ENCODE measurements at places on chromosomes 12 and 14.

DNA sequence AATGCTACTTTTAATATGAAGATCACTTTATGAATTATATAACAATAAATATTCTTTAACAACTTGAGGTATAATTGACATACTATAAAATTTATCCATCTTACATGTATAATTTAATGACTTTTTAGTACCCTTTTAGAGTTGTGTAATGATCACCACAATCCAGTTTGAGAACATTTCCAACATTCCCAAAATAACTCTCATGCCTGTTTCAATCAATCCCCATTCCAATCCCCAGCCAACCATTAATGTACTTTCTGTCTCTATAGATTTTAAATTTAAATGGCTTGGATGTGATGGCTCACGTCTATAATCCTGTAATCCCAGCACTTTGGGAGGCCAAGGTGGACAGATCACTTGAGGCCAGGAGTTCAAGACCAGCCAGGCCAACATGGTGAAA lies 23.5 kb upstream of the FRMD6 start:
- DNase-seq: no peak

DNA sequence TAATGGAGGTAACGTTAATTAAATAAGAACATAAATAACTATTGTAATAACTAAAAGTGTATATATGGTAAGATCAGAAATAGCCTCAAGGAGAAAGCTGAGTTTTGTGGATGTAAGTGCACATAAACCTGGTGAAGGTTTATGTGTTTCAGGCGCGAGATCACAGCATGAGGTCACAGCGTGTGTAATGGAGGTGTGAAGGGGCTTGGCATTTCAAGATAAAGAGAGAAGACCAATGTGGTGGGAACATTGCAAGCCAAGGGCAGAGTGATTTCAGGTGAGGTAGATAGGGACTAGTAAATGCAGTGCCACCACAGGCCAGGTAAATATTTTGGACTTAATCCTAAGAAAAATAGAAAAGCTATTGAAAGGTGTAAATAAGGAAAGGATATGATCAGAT lies 21.7 kb upstream of the KICS2 start:
- DNase-seq: no peak

DNA sequence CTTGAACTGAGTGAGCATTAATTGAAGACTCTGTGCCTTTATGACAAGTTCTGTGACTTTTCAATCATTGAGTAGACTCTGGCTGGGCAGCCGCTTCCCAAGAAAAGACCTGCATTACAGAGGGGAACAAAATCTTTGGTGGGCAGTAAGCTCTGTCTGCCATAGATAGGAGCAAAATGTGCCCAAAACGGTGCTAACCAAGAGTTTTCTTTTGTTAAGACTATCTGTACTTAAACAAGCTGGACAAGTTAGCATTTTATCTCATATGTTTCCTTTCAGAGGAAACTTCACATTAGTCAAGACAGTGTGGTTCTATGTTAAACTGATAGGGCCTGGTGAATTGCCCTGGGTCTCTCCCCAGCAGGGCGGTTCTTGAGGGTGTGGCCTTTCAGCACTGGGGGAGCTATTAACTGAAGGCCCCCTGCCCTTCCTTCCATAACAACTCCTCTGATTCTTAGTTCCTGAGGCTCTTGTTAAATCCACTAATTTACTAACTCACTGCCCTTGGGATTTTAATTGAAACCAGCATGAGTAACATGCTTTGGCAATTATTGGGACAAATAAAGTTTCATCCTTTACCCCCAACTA lies 219.6 kb downstream of the KTN1 start:
- no peak for DNase-seq

GRCh38 chr12:59389968-59390576 lies 205.8 kb upstream of the SLC16A7 start:
- no peak for DNase-seq

GRCh38 chr12:69843608-69844007 lies 18.6 kb downstream of the MYRFL start:
- no peak for DNase-seq

- DNase-seq: peak; percentile 12
Measured at GRCh38 chr14:77804592-77804991, 4.7 kb downstream of the ADCK1 start.

- DNase-seq: peak; percentile 66
Measured at GRCh38 chr12:60257063-60257462, 661.2 kb downstream of the SLC16A7 start.

DNA sequence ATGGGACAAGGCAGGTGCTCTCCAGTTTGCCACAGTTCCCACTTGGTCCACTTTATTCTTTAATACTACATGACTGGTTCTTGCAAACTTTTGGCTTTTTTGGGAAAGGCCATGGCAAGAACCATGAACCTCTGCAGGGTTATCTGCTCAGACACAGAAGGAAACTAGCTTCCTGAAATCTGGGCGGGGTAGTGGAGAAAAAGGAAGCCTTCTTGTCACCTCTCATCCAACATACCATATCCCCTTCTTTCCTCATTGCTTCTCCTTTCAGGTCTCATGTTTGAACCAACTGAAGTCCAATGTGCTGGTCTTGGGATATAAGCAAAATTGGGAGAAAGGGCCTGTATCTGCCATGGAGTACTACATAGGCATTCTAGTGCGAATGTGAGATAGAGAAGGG lies 5.5 kb upstream of the KLHL33 start:
- DNase-seq: no peak

GRCh38 chr12:53190108-53190729 lies 9.5 kb upstream of the CSAD start:
- DNase-seq: peak; percentile 52

DNA sequence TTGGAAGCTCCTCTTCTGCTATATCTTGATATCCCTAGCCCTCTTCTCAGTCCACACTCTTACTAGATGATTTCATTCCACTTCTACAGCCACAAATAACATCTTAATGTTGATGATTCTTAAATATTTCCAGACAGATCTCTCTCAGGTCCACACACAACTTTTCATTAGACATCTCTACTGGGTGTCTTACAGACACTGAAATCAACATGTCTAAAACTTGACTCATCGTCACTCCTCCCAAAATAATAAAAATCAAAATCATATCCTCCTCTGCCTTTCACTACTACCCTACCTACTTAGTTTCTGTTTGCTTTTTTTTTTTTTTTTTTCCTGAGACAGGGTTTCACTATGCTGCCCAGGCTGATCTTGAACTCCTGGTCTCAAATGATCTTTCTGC lies 11.9 kb downstream of the PRDM4 start:
- DNase-seq: peak; percentile 44

DNA sequence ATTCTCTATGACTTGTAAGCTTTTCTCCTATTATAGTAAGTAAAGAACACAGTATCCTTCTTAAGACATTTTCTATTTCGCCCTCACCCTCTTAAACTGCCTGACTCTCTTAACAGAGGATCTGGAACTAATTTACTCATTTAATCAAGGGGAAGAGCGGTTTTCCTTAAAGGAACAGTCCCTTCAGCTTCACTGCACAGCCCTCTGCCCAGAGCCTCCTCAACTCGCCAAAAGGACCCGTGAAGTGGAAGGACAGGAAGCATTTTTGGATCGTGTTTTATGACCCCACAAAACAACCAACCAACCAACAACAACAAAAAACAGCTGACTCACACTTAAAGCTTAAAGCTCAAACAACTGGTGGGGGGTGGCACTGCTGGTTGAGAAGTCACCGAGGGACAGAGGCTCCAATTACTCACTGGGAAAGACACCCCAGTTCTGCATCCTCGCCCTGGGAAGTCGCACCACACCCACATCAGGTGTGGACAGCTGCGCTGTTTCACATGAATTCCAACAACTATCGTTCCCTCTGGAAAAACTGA lies 35.7 kb downstream of the NID2 start:
- DNase-seq: peak; percentile 83

DNA sequence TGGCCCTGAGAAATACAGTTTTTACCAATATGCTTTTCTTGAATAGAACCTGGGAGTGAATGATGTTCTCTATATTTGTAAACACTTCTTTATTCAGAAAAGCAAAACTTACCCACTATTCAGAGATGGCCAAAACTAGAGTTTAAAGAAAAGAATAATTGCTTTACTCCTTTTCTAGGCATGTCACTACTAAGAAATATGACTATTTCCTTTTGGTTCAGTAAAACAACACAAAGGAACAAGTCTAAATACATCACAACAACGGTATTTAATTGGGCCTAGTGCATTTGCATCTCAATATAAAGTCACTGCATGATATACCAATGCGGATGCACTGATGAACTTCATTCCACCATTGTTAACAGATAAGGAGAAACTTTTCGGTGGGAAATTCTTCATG lies 207.5 kb downstream of the FOXN3 start:
- DNase-seq: no peak

DNA sequence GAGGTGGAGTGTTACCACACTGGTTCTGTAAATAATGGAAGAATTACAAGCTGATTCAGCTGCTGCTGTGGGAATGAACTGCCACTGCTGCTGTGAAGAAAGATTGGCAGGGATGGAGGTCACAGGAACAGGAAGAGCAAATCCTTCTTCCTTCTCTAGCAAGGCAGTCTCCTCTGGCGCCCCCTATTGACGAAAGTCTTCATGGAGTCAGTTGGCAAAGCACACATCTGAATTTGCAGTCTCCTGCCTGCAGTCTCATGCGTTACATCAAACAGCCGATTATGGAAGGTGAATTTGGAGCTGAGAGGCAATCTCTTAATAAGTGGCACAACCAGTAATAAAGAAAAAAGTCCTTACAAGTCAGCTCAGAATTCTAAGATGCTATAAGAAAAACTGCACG lies 106.0 kb upstream of the TMTC1 start:
- DNase-seq: peak; percentile 67

DNA sequence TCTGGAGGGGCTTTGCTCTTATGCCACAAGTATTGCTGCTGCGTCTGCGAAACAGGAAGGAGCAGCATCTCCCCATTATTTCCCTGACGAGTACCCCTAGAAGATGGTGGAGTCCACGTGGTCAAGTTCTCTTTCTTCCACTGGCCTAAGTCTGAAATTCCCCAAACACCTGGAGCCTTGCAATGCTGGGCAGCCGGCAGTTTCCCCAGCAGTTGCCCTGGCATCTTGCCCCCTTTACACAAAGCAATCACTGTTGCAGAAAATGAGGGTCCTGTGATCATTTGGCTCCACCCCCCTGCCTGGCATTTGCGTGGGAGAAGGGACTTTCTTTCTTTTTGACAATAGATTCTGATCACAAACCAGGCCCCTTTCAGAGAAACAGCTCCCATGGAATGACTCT lies 56.9 kb downstream of the FOS start:
- DNase-seq: no peak

DNA sequence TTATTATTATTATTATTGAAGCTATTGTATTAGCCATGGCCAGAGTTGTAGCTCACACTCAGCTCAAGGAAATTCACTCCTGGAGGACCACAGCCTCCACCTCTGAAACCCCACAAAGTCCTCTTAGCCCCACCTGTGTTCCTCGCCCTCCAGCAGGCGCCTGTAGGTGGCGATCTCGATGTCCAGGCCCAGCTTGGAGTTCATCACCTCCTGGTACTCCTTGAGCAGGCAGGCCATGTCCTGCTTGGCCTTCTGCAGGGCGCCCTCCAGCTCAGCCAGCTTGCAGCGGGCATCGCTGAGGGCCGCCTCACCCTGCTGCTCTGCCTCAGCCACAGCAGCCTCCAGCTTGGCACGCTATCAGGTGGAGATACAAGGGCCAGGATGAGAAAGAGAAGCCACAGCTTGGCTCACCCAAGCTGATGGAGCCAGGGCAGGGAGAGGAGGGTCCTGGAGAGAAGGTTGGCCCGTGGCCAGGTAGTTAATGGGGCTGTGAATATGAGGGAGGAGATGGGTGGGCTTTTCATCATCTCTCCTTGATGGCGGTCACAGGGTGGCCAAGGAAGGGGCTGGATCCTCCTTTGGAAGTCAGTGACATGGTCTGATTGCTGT lies 5.1 kb downstream of the KRT85 start:
- no peak for DNase-seq

GRCh38 chr12:3077572-3078081 lies 448 bp downstream of the TSPAN9 start:
- DNase-seq: peak; percentile 58

DNA sequence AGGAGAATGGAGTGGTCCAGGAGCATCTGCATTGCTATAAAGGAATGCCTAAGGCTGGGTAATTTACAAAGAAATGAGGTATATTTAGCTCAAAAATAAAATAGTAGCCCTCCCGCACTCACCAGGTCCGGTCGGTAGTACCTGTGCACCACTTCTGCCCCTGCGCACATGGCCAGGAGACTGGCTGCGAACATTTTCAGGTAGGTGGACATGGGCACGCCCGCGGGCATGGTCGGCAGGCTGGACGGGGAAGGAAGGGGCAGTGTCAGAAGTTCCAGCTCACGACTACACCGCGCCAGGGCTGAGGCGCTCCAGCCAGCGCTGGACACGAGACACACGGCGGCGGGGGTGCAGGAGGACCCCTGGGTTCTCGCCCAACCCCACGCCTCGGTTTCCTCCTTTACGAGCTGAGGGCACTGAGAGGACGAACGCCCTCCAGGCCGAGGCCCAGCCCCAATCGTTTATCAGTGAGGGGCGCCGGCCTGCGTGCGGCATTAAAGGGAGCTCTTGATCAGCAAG lies 9.1 kb upstream of the TDG start:
- DNase-seq: no peak

GRCh38 chr14:91328313-91329050 lies 84.0 kb upstream of the GPR68 start:
- no peak for DNase-seq

DNA sequence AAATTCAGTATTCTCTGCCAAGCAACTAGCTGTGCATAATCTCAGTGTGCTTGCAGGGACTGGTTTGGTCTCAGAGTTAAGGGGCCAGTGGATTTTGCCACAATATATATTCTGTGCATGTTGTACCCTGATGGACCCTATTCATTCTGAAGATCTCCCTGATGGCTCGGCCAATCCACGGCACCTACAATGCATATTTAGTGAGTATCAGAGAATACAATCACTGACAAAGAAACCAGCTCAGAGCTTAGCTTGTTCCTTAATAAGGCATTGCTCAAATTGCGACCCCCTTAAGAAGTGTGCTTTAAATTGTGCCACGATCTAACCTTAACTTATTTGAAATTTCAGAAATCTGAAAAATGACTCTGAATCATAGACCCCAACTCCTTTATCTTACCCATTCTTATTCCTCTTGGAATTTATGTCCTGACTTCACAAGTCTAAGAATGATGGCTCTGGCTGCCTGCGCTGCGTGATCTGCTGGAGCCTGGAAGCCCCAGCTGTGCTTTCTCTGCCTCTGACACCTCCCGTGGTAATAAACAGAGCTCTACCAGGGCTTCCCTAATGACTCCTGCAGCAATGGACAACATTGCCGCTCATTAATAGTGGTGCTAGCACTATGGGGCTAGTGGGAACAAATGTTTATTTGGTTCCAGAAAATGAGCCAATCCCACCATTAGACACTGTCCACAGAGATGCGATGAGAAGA lies 9.0 kb upstream of the DCAF4 start:
- DNase-seq: peak; percentile 30

GRCh38 chr14:75578102-75578785 lies at the start of gene FLVCR2:
TSS of gene FLVCR2 (plus strand) at chr14:75578620. CDS start at chr14:75578973, 353 bp downstream.
- DNase-seq: peak; percentile 74

Data from fibroblast of villous mesenchyme (primary cell).